ENCODE measurements at places on chromosomes 4 and X.

GRCh38 chr4:78004270-78004669, 52.9 kb upstream of the FRAS1 start:
- no peak for DNase-seq

DNA sequence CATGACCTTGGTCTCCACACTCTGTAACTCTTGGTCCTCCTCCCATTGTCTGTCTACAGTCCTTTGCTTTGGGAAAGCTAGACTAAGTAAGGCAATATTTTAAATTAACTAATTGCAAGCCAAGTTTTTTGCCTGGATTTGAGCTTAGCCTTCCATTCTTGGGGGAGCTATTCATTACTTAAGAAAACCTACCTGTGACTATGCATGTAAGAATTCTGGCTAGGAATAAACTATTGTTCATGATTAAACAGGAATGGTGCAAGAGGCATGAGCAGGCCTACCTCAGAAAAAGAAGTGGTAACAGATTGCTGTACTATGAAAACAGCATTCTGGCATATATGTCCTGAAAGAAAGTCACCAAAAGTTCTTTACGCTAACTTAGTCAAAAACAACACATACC, 309.4 kb downstream of the MAPK10 start:
- DNase-seq: no peak

- DNase-seq: no peak
These were observed 1396.9 kb upstream of the IGFBP7 start for GRCh38 chr4:58507079-58507478.

DNA sequence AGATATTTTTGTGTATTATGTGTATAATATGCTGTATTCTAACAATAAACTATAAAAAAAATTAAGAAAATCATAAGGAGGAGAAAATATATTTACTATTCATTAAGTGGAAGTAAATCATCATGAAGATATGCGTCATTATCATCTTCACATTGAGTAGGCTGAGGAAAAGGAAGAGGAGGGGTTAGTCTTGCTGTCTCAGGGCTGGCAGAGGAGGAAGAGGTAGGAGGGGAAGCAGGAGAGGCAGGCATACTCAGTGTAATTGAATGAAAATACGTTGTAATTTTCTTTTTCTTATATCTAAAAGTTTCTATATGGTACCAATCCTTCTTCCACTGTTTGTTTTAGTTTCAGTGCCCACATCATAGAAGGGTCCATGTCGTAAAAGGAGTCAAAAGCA, 9.8 kb upstream of the TMEM185A start:
- DNase-seq: no peak

DNA sequence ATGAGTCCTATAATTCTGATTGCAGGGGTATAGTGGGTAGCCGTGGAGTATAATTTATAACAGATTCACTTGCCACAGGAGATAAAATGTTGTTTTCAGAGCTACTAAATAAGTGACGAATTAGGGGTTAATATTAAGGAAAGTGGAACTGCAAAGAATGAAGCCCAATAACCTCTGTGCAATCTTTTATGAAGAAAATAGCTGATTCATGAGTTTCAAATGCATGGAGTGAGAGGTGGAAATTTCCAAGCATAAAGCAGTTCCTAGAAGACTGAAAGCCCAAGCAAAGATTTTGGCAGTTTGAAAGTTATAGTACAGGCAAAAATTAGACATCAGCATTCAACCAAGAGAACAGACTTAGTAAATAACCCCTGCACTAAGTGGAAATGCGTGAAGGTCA, 1782.4 kb upstream of the PCDH10 start:
- no peak for DNase-seq

- no peak for DNase-seq
These were observed 13.6 kb downstream of the SYAP1 start for GRCh38 chrX:16733013-16733412.

GRCh38 chrX:13936521-13937225, 93.0 kb downstream of the GEMIN8 start:
- DNase-seq: no peak

GRCh38 chrX:1400742-1401471, 9.0 kb upstream of the SLC25A6 start:
- DNase-seq: no peak

GRCh38 chr4:129377131-129377845, 281.3 kb downstream of the C4orf33 start:
- DNase-seq: no peak

DNA sequence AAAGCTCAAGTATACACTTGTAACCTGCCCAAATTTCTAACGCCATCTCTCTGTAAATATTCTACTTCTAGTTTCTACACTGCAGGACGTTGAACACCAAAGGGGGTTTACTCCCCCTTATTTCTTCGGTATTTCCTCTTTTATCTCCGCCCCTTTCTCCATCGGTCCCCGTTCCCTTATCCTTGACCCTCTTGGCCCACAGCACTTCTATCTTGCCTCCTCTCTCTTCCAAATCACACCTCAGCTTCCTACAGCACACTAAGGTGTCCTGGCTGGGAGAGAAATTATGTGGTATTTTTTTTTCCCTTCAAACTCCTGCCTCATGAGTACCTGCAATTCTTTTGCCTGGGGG, 715 bp downstream of the ZMAT1 start:
- no peak for DNase-seq

DNA sequence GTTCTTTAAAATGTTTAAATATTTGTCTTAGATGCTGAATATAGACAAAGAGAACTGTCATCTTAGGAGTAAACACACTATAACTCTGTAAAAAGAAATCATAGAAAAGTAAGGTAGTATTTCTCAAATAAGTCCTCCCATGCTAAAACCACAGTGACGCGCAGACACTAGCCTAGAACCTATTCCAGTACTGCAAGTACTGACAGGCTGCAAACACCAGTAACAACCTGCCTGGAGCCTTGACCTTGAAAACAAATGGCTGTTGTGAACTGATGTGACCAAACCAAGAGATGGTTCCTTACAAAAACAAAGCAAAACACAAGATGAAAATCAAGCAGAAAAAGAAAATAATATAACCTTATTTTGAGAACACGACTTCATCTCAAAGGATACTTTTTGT, 8.5 kb downstream of the TIFA start:
- DNase-seq: no peak

DNA sequence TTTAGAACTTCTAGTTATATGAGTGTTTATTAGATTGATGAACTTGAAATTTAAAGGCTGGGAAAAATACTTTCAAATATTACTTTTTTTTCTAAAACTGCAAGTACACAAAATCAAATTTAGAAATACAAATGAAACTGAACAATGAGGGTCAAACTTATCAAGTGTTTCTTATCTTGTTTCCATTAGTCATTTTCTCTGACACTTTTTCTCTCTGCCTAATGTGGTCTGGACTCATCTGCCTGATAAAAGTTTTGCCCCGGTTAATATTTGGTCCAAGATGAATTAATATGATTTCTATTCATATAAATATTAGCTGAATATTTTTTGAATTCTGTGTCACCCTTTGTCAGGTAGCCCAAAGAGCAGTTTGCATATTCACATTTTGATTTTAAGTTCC, 8.7 kb upstream of the HPGDS start:
- no peak for DNase-seq

DNA sequence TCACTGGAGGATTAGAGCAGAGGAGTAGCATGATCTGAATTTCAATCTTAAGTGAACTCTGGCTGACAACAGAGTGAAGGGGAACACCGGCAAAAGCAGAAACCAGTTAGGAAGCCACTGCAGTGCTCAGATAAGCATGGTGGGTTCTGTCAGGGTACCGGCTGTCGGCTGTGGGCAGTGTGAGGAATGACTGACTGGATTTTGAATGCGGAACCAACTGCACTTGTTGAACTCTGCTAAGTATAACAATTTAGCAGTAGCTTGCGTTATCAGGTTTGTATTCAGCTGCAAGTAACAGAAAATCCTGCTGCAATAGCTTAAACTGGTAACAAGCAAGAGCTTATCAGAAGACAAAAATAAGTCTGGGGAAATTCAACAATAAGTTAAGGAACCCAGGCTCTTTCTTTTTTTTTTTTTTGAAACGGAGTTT, 5.2 kb downstream of the HTT start:
- no peak for DNase-seq

DNA sequence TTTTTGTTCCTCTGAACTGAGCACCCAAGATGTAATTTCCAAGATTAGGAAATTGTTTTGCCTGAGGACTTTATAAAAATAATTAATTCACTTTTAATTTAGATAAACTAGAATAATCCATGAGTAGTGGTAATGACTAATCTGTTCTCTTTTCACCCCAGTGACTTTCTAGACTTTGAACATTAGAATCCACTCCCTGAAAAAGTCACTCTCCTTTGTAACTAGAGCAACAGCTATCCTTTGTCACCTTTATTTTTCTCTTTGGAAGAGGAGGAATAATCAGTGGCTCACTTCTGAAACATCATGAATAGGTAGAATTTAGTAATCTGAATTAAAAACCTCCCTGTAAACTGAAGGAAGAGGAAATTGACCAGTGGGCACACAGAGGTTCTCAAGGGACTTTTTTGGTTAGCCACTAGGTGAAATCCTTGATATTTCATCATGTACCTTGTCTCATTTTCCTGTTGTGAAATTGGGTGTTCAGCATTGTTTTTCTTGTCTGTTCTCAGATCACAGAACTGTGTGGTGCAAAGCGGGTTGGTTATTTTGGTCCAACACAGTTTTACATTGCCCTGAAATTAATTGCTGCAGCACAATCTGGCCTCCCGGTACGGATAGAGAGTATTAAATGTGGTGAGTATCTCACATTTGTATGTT, 59.4 kb downstream of the REPS2 start:
- no peak for DNase-seq

- no peak for DNase-seq
These were observed 1216.3 kb upstream of the ADGRL3 start for GRCh38 chr4:59983852-59984251.

- no peak for DNase-seq
These were observed 669.0 kb downstream of the ZNF674 start for GRCh38 chrX:45876206-45876605.

GRCh38 chr4:164368894-164369293, 385.0 kb upstream of the SMIM31 start:
- DNase-seq: no peak

DNA sequence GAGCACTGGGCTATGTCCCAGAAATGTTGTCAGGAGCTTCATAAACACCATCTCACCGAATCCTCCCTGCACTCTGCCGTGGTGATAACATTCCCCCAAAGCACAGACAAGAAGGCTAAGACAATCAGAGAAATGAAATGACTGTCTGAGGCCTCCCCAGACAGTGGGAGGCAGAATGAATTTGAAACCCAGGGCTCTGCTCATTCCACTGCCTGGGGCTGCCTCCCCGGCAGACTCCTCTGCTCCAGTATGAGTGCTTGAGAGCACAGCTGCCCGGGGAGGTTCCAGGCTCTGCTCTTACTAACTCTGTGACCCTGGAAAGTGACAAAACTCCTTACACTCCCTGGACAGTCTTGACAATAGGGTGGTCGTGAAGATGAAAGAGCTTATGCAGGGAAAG, 9.7 kb downstream of the FGFBP1 start:
- DNase-seq: no peak

- DNase-seq: no peak
These were observed 238.1 kb downstream of the BMPR1B start for GRCh38 chr4:94995684-94996394.

Measured in NCI-H510A (cell line).